ENCODE measurements at places on chromosomes 16 and 17.

DNA sequence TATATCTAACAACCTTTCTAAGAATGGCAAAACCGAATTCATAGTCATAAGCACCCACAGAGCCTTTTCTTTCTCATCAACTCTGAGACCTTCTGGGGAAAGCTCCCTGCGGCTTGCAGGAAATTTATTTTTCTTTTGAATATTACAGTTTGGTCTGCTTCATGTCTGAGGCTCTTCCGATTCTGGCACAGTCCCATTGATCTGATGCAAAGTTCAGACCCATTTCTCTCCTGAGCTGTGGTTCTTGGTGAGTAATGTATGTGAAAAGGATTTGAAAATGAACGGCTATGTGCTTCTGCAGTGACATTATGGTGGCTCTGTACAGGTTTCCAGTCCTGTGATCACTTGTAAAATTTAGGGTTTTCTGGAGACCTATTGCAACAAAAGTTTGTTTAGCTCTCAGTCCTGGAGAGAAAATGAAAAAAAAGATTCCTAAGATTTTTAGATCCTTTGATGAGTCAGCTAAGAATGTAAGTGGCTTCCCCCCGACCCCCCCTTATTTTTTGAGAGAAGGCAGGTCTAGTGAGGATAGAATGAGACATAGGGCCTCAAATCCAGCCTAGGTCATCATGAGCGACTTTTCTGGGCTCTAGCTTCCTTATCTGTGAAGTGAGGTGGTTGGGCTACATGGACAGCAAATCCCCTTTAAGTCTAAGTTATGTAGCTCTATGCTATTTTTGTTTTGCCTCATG is 4.6 kb downstream of the GAN start:
- DNase-seq, result no peak
- H3K27ac ChIP-seq, result no peak overlapping the region
- peaks cover 63% of the 10 kb centered on the region for H3K4me1 ChIP-seq
- H3K27me3 ChIP-seq, result no peaks in the 10 kb centered on the region

GRCh38 chr17:45579529-45580495 is 89.3 kb upstream of the PLEKHM1 start:
- H3K36me3 ChIP-seq, result peaks cover 50% of the 10 kb centered on the region
- no peak overlapping the region for H3K4me3 ChIP-seq
- peaks cover 65% of the 10 kb centered on the region for H3K4me1 ChIP-seq
- H3K27me3 ChIP-seq, result no peaks in the 10 kb centered on the region
- no peak overlapping the region for H3K27ac ChIP-seq

- peak overlapping the region; percentile 66 for H3K4me3 ChIP-seq
- H3K4me1 ChIP-seq, result peaks cover 14% of the 10 kb centered on the region
- H3K27me3 ChIP-seq, result peaks cover 38% of the 10 kb centered on the region
- no peak overlapping the region for H3K27ac ChIP-seq
- H3K36me3 ChIP-seq, result no peaks in the 10 kb centered on the region
These were observed 10.7 kb upstream of the MRPS23 start for GRCh38 chr17:57860414-57860999.

- peaks cover 13% of the 10 kb centered on the region for H3K4me1 ChIP-seq
- no peak for DNase-seq
- H3K36me3 ChIP-seq, result no peaks in the 10 kb centered on the region
- no peak overlapping the region for H3K4me3 ChIP-seq
- H3K27me3 ChIP-seq, result peaks cover 24% of the 10 kb centered on the region
- no peak overlapping the region for H3K27ac ChIP-seq
These were observed 7.2 kb upstream of the MRPS23 start for GRCh38 chr17:57856792-57857620.

- no peak for DNase-seq
- H3K27me3 ChIP-seq, result no peaks in the 10 kb centered on the region
- peak overlapping the region; percentile 41 for H3K27ac ChIP-seq
- H3K36me3 ChIP-seq, result peaks cover 64% of the 10 kb centered on the region
- peaks cover 2% of the 10 kb centered on the region for H3K4me1 ChIP-seq
These were observed 76.6 kb upstream of the PLCG2 start for GRCh38 chr16:81702506-81702905.

DNA sequence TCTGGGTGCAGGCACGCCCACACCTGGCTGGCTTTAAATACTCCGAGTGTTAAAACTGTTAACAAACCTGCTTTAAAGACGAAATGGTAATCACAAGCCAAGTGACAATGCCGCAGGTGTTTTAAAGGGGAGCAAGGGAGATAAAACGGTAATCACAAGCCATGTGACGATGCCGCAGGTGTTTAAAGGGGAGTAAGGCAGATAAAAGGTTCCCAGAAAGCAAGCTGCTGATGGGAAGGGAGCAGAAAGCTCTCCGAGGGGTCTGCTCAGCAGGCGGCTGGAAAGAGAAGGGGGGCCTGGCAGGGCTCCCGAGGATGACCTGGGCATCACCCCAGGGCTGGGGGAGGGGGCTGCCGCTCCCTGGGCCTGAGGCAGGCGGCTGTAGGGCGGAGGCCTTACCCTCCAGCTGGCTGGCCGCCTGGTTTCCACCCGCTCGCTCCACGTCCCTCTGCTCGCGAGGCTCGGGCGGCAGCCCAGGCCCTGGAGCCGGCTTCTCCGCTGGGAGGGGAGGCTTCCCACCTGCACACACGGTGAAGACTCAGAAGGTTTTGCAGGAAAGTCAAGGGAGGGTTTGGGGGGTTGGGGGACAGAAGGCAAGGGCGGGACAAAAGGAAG is 12.1 kb downstream of the NDUFAF8 start:
- peaks cover 4% of the 10 kb centered on the region for H3K4me1 ChIP-seq
- no peak overlapping the region for H3K4me3 ChIP-seq
- H3K27me3 ChIP-seq, result no peaks in the 10 kb centered on the region
- no peak overlapping the region for H3K27ac ChIP-seq
- H3K36me3 ChIP-seq, result peaks cover 49% of the 10 kb centered on the region
- DNase-seq, result no peak

- H3K27ac ChIP-seq, result no peak overlapping the region
- no peak overlapping the region for H3K4me3 ChIP-seq
- H3K27me3 ChIP-seq, result no peaks in the 10 kb centered on the region
- H3K36me3 ChIP-seq, result peaks cover 57% of the 10 kb centered on the region
These were observed 14.8 kb upstream of the GFOD2 start for GRCh38 chr16:67733734-67734470.

GRCh38 chr17:74148901-74149596 is 54.4 kb upstream of the RPL38 start:
- no peak for DNase-seq
- no peaks in the 10 kb centered on the region for H3K4me1 ChIP-seq
- H3K27me3 ChIP-seq, result peaks cover 51% of the 10 kb centered on the region
- H3K4me3 ChIP-seq, result no peak overlapping the region

DNA sequence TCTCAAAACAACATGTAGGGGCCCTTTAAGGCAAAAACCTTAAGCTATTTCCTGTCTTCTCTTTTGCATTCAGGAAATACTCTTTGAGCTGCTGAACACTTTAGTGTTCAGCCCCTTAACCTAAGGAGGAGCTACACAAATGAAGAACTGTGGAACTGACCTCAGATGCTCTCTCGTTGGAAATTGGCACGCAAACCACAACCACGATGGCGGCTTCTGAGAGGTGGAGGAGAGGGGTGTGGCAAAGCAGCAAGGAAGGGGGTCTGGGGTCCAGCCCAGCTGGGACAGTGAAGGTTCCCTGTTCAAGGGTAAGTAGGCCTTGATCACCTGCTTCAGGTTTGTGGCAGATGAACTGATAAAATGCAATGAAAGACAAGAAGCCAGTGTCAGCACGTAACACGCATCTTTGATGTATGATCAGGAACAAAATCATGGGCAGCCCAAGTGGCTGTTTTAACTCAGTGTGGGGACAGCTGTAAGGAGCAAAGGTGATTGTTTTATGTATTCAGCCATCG is 291.6 kb upstream of the TNRC6C start:
- peaks cover 49% of the 10 kb centered on the region for H3K4me1 ChIP-seq
- H3K27ac ChIP-seq, result peak overlapping the region; percentile 96
- H3K36me3 ChIP-seq, result peaks cover 26% of the 10 kb centered on the region
- peak overlapping the region; percentile 81 for H3K4me3 ChIP-seq

DNA sequence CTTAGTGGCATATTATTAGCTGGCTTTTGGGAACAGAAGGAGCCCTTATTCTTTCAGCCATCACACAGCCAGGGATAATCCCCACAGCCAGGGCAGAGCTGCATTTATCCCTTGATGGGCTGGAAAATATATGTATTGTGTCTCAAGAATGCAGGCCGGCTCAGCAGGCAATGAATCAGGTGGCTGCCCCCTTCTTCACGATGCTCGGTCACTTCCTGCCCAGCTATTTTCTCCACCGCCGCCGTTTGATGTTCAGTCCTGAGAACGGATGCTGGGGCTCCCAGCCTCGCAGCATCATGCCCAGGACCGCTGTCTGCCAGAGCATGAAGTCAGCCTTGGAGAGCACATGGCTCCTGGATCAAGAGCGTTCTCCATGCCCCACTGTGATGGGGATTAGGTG is 4.3 kb upstream of the MYH3 start:
- H3K4me1 ChIP-seq, result no peaks in the 10 kb centered on the region
- DNase-seq, result no peak
- no peak overlapping the region for H3K27ac ChIP-seq
- peaks cover 41% of the 10 kb centered on the region for H3K36me3 ChIP-seq
- H3K4me3 ChIP-seq, result no peak overlapping the region
- no peaks in the 10 kb centered on the region for H3K27me3 ChIP-seq

GRCh38 chr17:75876938-75877751 is 1.2 kb downstream of the TRIM47 start:
- peak; percentile 71 for DNase-seq
- peak overlapping the region; percentile 88 for H3K27ac ChIP-seq
- H3K4me3 ChIP-seq, result peak overlapping the region; percentile 84
- H3K36me3 ChIP-seq, result peaks cover 25% of the 10 kb centered on the region
- peaks cover 3% of the 10 kb centered on the region for H3K27me3 ChIP-seq

- H3K27me3 ChIP-seq, result no peaks in the 10 kb centered on the region
- H3K36me3 ChIP-seq, result peaks cover 23% of the 10 kb centered on the region
- peak overlapping the region; percentile 97 for H3K27ac ChIP-seq
- H3K4me1 ChIP-seq, result peaks cover 42% of the 10 kb centered on the region
These were observed 623 bp downstream of the MBTPS1 start for GRCh38 chr16:84115919-84116719.

DNA sequence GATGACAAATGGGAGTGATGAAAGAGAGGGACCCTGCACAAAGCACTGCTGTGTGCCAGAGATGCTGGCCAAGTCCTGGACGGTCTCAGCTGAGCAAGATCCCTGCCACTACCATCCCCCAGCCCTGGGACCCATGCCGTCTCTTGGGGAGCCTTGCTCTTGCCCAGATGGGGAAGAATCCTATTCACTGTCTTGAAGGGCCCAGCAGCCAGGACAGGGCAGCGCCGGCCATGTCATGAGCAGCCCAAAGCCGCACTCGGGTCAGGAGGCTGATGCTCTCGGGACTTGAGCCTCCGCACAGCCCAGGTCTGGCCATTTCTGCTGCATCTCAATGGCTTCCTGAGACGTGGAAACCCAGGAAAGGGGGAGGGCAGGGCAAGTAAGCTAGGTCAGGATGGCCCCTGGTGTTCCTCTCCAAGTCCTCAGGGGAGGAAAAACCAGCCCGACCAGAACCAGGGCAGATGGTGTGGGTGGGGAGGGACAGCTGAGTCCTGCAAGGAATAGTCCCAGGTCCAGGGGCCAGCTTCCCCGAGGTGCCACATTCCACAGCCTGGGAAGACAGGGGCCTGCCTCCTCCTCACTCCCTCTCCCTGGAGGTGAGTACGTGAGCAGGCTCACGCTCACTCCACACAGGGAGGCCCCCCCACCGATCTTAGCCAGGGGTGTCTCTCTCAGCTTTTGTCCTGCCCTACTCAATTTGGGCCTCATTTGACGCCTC is 7.8 kb upstream of the KRT19 start:
- H3K27me3 ChIP-seq, result peaks cover 34% of the 10 kb centered on the region
- no peaks in the 10 kb centered on the region for H3K4me1 ChIP-seq
- no peak overlapping the region for H3K27ac ChIP-seq
- DNase-seq, result no peak
- no peaks in the 10 kb centered on the region for H3K36me3 ChIP-seq
- no peak overlapping the region for H3K4me3 ChIP-seq

DNA sequence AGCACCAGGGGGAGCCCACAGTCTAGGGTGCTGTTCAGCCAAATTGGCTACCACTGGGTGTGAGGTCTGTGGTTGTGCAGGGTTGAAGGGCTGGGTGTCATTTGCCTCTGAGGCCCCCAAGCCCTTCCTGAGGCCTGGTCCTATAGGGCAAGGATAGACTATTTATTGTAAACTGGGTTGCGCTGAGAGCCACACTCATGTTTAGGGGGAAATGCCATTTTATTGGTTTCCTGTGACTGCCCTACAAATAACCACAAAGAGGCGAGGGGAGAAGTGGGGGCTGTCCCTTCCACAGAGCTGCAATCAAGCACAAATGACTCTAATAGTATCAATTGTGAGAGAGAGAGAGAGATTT is 3.6 kb upstream of the ZCCHC14 start:
- H3K4me1 ChIP-seq, result peaks cover 26% of the 10 kb centered on the region
- H3K36me3 ChIP-seq, result peaks cover 5% of the 10 kb centered on the region
- no peak overlapping the region for H3K4me3 ChIP-seq
- H3K27me3 ChIP-seq, result peaks cover 15% of the 10 kb centered on the region
- no peak for DNase-seq
- peak overlapping the region; percentile 29 for H3K27ac ChIP-seq

DNA sequence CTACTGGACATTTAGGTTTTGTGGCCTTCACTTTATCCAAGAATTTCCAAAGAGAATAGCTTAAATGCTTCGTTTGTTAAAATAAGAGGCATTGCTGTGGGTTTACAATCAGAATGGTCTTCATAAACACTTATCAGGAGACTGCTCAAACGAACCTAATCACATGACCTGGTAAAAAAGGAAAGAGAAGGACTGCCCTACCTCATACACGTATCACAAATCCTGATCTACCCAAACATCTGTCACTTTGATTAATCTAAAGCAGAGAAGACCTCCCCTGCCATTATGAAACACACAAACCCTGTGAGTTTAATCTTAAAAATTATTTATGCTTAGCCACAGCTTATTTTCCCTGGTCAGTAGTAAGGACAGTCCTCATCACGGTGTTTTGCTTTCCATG is 76.6 kb downstream of the PARN start:
- peaks cover 78% of the 10 kb centered on the region for H3K36me3 ChIP-seq
- peaks cover 7% of the 10 kb centered on the region for H3K4me1 ChIP-seq
- H3K27me3 ChIP-seq, result no peaks in the 10 kb centered on the region
- no peak for DNase-seq
- H3K27ac ChIP-seq, result no peak overlapping the region
- H3K4me3 ChIP-seq, result no peak overlapping the region

- H3K4me1 ChIP-seq, result peaks cover 24% of the 10 kb centered on the region
- H3K27ac ChIP-seq, result no peak overlapping the region
- no peak for DNase-seq
These were observed 6.3 kb downstream of the HSBP1 start for GRCh38 chr16:83813823-83814658.

DNA sequence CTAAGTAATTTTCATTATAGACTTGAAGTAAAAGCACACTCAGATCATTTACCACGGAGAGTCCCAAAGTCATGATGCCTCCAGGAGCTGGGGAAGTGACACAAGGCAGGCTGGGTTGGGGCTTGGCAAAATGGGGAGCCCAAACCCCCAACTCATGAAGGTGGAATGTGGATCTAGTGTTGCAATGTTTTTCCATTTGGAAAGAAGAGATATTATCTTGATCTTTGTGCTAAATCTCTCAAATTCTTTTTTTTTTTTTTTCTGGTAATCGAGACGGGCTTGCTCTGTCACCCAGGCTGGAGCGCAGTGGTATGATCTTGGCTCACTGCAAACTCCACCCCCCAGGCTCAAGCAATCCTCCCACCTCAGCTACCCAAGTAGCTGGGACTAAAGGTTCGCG is 7.5 kb upstream of the KCNG4 start:
- no peak overlapping the region for H3K27ac ChIP-seq
- H3K4me3 ChIP-seq, result no peak overlapping the region
- H3K36me3 ChIP-seq, result no peaks in the 10 kb centered on the region
- no peak for DNase-seq
- no peaks in the 10 kb centered on the region for H3K4me1 ChIP-seq

GRCh38 chr17:46003907-46004748 is 5.1 kb downstream of the STH start:
- no peak overlapping the region for H3K4me3 ChIP-seq
- H3K27ac ChIP-seq, result no peak overlapping the region
- H3K27me3 ChIP-seq, result no peaks in the 10 kb centered on the region
- H3K4me1 ChIP-seq, result no peaks in the 10 kb centered on the region
